LHCN-M2 (cell line): ENCODE measurements at places on chromosomes 7 and 10.
A peak's percentile ranks its signal among the peaks of the same experiment; 100 is the strongest.

DNA sequence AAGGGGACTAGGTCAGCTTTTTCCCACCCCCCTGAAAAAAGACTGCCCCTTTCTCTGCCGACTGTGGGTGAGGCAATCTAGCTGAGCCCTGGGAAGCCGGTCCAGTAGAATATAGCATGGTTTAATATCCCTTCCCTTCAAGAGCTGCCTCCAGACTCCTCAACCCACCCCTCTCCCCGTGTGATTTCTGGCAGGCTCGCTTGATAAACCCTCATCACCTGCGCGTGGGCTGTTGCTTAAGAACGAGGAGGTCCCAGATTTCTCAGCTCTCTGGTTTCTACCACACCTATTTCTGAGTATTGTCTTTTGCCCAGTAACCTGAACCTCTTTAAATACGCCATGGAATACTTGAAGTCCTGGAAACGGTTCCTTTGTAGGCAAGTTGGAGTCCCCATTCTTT, 2.0 kb upstream of the LRRC4 start:
- DNase-seq, result no peak

- peak; percentile 27 for DNase-seq
These were observed 55.3 kb downstream of the CH25H start for GRCh38 chr10:89151857-89152256.

GRCh38 chr7:124429923-124430322, 335.7 kb downstream of the GPR37 start:
- no peak for DNase-seq

- DNase-seq, result no peak
These were observed 16.6 kb downstream of the BUD23 start for GRCh38 chr7:73700069-73700423.

- no peak for DNase-seq
These were observed 3.5 kb upstream of the HBP1 start for GRCh38 chr7:107165341-107165740.

- peak; percentile 45 for DNase-seq
These were observed 631 bp downstream of the POR start for GRCh38 chr7:75915416-75916156.

DNA sequence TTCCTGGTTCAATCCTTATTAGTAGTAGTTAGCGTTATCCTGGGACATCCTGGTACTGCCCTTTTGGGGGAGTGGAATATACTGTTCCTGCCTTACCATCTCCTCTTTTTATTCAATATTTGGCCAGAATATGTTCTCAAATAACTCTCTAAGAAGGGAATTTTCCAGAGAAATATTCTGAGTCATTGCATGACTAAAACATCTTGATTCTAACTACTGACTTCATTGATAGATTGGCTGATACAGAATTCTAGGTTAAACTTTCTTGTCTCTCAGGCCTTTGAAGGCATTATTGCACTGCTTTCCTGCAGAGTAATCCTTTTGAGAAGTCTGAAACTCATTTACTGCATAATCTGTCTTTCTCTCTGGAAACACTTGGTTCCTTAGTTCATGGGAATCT, 275.5 kb upstream of the DGKB start:
- DNase-seq, result peak; percentile 31

GRCh38 chr10:15361131-15361530, 10.0 kb downstream of the FAM171A1 start:
- DNase-seq, result no peak

DNA sequence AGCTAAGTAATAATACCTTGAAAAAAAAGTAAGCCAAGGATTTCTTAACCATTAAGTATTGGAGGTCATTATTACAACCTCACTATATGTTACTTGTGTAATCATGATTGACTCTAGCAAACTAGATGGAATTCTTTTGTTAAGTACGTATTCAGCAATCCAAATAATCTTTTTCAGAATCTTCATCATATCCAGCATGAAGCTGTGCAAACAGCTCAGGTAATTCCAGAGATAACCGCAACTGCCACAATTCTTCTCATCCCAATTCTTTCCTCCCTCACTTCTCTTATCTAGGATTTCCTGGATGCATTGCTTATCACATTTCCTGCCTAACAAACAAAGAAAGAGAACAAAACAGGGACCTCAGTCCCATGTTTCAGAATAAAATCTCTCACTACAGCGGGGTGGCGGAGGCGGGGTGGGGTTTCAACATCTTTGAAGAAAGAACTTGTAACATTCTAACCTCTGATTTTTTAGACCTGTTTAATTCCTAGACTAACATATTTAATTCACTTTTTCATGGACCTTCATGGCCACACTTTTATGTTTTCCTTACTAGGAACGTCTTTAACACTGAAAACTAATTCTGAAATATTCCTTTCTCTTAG, 156.5 kb downstream of the POM121L12 start:
- no peak for DNase-seq

GRCh38 chr7:8579661-8580194, 146.3 kb downstream of the NXPH1 start:
- no peak for DNase-seq

GRCh38 chr10:47209466-47209865, 90.5 kb upstream of the GDF10 start:
- DNase-seq, result no peak

DNA sequence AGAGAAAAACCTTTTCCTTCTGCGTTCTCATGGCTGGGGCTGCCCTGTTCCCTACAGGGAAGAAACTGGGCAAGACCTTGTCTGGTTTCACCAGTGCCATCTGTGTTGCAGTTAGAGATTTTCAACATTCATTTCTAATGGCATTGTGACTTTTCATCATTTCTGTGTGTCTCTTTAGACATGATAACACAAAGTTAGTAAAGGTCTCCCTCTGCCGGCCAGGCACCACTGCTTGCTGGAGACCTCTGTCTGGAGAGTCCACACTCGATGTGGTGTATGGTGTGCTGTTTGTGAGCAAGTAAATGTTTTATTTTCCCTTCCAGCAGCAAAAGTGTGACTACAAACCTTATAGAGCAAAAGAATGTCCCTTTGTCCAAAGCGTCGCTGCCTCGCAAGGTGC, 213.5 kb downstream of the PAXIP1 start:
- no peak for DNase-seq

GRCh38 chr10:23193435-23194074, 1.4 kb downstream of the PTF1A start:
- no peak for DNase-seq

GRCh38 chr7:21603972-21604749, 61.3 kb downstream of the DNAH11 start:
- DNase-seq, result no peak

DNA sequence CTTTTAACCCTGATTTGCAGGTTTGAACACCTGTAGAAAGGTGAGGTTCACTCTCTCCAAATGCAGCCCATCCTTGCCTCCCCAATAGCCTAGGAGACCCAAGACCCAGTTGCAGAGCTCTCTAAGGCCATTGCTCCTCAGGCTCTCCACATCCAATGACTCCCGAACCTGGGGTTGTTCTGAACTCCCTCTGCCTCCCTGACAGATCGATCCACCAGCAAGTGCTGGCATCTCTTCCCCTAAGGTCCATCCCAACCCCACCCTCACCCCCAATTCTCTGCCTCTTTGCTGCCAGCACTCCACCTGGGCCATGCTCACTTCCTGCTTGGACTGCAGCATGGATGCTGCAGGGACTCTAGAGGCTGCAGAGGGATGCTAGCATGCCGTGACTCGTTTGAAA, 19.3 kb upstream of the FAM170B start:
- no peak for DNase-seq

- DNase-seq, result no peak
These were observed 526.8 kb downstream of the PLXDC2 start for GRCh38 chr10:20343036-20343435.

- DNase-seq, result no peak
These were observed 2.1 kb downstream of the NFE2L3 start for GRCh38 chr7:26153823-26154783.

DNA sequence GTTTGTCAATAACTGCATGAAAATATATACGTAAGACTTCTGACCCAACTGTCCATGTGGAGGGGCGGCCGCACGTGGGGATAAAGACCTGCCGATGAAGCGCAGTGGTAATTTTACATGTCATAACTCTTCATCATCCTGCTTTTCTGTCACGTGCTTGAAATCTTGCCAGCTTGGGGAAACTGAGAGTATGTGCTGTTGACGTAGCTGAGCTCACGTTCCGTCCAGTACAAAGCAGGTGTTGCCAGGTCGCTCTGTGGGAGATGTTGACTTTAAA, 105.1 kb downstream of the INPP5A start:
- no peak for DNase-seq

GRCh38 chr10:5014936-5015335, 11.3 kb upstream of the AKR1C2 start:
- peak; percentile 42 for DNase-seq

GRCh38 chr7:34057956-34058355, 152.6 kb downstream of the BMPER start:
- peak; percentile 55 for DNase-seq

DNA sequence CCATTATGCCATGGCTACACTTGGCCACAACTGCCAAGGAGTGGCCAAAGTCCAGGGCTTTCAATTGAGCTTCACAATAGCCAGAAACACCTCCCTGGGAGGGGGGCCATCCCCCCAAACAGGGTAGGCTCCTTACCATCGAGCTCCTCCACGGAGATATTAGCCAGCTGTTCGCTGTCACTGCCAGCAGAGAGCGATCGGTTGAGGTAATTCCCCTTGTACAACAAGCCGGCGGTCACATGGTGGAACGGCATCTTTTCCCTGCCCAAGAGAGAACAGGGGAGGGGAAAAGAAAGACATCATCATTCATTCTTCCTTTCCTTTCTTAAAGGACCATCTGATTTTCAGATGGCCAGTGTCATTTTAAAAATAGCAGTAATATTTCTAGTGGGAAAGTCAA, 133.6 kb downstream of the CALN1 start:
- DNase-seq, result no peak

GRCh38 chr7:105963038-105963667, at the start of gene CDHR3:
CDHR3 (plus strand) TSS chr7:105963264; CDS start chr7:105963319, 55 bp downstream.
- DNase-seq, result no peak

DNA sequence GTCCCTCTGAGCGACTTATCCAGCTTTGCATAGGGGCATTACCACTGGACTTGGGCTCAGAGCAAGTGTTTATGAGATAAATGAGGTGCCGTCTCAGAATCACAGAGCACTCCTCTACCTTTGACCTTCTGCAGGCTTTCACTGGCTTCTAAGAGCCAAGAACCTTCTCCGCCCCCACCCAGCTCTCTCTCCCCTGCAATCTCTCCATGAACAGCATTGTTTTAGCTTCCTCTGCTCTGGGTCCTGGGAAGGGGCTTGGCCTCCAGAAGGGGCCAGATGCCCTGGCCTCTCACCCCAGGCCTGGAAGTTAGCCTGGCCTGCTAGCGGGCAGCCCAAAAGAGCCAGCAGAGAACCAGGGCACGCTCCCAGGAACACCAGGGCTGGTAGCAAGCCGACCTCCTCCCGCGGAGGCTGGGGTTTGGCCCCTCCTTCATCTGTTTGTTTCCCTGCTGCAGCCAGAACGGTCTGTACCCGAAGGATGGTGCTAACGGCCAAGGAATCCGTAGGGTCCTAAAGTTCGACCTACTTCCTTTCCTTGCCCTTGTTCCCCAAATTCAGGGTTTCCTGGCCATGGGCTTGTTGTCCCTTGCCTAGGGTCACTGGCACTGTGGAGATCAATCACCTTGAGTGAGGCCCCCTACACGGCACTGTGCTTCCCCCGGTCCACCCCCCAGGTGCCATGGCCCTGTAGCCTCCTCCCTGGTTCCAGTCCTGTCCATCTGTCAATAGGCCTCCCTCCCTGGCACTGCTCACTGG, 18.7 kb upstream of the DDIT4 start:
- peak; percentile 90 for DNase-seq

- peak; percentile 55 for DNase-seq
These were observed 134.7 kb upstream of the RHOBTB1 start for GRCh38 chr10:61078542-61079275.

GRCh38 chr7:128740996-128741395, 1.8 kb downstream of the CALU start:
- DNase-seq, result peak; percentile 81
